Naive thymus-derived CD4-positive, alpha-beta T cell (primary cell): ENCODE measurements at places on chromosomes 3 and 15.
A peak's percentile ranks its signal among the peaks of the same experiment; 100 is the strongest.

DNA sequence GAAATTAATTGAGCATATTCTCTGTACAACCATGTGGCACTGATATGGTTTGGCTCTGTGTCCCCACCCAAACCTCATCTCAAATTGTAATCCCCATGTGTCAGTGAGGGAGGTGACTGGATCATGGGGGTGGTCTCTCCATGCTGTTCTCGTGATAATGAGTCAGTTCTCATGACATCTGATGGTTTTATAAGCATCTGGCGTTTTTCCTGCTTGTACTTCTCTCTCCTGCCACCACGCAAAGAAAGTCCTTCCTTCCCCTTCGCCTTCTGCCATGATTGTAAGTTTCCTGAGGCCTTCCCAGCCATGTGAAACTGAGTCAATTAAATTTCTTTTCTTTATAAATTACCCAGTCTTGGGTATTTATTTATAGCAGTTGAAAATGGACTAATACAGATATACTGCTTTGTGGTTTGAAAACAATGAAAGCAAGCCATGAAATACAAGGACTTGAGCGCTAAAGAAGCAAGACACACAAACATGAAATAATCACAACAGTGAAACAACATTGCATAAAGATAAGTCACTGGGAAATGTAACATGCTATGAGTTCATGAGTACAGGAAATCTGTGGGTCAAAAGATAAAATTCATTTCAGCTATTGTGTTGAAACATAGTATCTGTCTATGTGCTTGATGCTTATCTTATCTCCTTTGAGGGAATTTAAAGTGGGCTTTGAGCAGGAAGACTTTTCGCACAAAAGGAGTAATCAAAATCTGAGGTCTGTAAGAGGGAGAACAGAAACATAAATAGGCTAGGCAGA lies 288.7 kb downstream of the GBE1 start:
- no peak for DNase-seq

GRCh38 chr15:22963641-22964040 lies 16.5 kb downstream of the CYFIP1 start:
- DNase-seq: no peak

GRCh38 chr3:48016301-48016973 lies at the start of gene MAP4:
Gene MAP4, minus strand, starts transcription at chr3:48016416. Its CDS starts 17,556 bp downstream, at chr3:47998860.
- DNase-seq: no peak

DNA sequence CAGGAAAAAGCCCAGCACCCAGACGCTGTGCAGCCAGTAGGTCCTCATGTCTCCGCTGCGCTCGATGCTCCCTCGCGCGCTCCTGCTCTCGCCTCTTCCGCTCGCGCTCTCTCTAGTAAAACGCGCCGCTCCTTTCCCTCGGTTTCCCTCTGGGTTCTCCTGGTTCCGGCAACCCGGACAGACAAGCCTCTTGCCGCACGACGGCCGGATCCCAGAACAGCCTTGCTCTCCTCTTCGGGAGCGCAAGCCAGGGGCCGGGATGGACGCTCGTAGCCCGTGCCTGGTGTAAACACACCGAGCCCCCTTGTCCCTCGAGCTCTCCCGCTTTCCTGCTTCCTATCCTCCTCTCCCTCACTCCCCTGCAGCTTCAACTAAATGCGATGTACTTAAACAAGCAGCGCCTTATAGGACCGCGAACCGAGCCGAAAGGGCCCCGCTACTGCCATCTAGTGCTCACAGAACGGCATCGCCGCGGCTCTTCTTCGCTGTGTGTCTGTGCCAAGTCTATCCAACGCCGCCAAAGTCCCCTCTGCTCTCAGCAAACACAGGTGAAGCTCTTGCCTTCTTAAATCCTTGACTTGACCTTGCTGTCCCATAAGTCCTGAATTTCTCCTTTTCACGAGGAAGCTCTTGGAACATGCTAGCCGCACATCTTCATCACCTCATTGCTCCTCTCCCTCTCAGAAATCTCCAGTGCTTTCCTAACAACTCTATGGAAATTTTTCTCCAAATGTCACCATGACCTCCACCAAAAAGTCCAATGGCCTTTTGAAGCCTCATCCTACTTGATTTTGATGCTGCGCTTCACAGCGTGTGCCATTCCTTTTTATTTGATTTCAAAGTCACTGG lies 1037.2 kb downstream of the IGSF11 start:
- no peak for DNase-seq

- DNase-seq: peak; percentile 28
These were observed 4.5 kb downstream of the HEMK1 start for GRCh38 chr3:50573566-50574443.

GRCh38 chr15:96818861-96819260 lies 488.4 kb downstream of the NR2F2 start:
- no peak for DNase-seq

GRCh38 chr3:134618478-134619300 lies 32.1 kb downstream of the KY start:
- DNase-seq: no peak

- no peak for DNase-seq
These were observed 53.8 kb downstream of the CDCP1 start for GRCh38 chr3:45092132-45093031.

DNA sequence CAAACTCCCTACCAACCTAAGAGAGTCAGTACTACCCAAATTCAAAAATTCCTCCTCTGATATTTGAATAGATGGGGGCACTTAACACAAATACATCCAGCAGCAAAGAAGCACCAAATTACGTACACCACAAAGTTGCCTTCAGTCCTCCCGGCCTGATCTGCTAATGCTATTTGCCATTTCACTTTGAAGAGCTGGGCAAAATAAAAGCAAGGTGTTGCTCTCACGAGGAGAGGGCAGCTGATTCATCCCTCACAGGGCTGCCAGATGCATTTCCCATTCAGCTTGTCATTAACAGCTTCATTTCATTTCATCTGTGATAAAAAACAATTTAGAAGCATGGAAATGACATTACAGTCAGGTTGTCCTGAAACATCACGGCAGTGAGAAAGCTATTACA lies 283.4 kb upstream of the VEPH1 start:
- DNase-seq: no peak

DNA sequence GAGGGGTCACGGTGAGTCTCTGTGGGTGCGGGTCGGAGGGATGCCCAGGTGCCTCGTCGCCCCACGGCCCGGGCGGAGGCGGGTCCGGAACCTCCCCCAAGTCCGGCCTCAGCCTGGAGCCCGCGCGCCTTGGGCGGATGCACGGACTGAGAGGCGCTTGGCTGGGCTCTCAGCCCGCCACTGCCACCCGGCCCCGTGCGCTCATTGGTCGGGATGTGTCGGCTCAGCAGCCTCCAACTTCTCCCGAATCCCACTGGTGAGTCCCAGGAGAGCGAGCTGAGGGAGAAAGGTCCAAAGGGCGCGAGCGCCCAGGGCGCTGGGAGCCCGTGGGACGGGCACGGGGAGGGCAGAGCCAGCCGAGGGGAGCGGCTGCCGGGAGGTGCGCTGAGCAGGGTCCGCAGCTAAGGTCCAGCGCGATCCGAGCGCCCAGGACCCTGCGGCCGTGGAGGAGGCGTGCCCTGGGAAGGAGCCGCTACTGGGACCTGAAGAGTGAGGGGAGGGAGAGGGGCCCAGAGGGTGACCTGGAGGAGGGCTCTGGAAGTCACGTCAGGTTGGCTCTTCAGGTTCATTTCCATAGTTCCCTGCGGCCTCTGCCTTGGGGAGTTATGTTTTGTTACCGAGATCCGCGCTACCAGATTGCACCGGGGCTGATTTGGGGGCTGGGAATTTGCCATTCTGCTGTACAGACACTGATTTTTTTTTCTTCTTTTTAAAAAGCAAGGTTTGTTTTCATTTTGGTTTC lies at the start of gene MME:
Gene MME (plus strand): TSS at position 574 of the 742 bp plus-strand sequence. CDS start 3,849 bp downstream, outside the sequence.
- DNase-seq: no peak

DNA sequence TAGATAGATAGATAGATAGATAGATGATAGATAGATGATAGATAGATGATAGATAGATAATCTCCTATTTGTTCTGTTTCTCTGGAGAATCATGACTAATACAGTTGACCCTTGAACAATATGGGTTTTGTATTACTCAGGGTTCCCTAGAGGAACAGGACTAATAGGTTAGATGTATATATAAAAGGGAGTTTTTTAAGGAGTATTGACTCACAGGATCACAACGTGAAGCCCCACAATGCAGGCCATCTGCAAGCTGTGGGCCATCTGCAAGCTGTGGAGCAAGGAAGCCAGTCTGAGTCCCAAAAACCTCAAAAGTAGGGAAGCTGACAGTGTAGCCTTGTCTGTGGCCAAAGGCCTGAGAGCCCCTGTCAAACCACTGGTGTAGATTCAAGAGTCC lies 67.6 kb downstream of the PYDC2 start:
- no peak for DNase-seq

- no peak for DNase-seq
These were observed 23.4 kb downstream of the WHAMM start for GRCh38 chr15:82832601-82833361.

DNA sequence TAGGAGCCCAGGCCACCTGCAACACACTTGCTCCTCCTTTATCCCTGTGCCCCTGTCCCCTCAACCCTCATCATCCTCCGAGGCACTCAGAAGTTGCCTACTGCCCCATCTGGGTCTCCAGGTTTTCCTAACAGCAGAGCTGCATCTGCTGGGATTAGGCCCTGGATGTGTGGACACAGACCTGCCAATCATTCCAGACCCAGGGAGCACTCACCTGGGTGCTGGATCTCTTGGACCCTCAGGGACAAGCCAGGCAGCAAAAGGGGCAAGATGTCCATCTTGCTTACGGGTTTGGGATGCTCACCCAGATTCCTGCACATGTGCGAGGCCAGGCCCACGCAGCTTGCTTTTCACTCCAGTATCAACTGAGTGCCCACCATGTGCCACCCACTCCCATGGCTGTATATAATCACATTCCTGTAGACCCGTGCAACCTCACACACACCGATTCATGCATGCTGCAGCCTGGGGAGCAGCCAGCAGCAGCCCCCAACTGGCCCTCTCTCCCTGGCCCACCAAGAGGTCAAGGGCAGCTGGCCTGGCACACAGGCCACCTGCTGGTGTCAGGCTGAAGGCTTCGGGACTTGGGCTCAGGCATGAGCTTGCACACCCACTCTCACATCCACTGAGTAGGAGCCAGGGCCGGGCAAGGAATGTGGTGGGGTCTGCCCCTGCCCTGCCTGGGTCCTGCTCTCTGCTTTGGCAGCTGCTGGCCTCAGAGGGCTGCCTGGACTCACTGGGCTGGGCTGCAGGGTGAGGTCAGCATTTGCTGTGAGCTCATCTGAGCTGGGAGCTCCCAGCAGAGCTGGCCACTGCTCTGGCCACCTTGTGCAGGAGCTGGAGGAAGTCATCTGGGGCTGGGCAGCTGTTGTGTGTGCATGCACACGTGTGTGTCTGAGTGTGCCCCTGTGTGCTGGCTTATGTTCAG lies 14.9 kb downstream of the PRKCD start:
- DNase-seq: no peak

- DNase-seq: no peak
These were observed 14.3 kb downstream of the EEFSEC start for GRCh38 chr3:128167646-128167972.

- DNase-seq: no peak
These were observed 4.2 kb downstream of the B3GALNT1 start for GRCh38 chr3:161100994-161101393.

- no peak for DNase-seq
These were observed 92.8 kb downstream of the TBL1XR1 start for GRCh38 chr3:177104299-177104992.

DNA sequence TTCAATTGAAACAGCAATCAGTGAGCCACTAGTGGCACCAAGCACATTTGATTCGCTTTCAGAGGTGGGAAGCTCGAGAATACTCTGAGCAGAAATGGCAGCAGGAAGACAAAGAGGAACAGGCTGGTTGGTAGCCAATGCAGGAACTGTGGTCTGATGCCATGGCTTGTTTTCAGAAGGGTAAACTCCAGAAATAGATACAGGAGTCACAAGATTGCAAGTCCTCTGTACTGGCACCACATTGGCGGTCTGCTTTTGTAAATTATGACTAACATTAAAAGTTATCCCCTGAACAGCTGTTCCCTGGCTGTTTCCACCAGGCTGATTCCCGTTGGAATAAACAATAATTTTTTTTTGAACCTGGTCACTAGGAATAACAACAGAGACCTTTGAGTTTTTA lies 35.5 kb downstream of the USF3 start:
- no peak for DNase-seq

- peak; percentile 57 for DNase-seq
These were observed 57.8 kb upstream of the RYK start for GRCh38 chr3:134308350-134308891.

DNA sequence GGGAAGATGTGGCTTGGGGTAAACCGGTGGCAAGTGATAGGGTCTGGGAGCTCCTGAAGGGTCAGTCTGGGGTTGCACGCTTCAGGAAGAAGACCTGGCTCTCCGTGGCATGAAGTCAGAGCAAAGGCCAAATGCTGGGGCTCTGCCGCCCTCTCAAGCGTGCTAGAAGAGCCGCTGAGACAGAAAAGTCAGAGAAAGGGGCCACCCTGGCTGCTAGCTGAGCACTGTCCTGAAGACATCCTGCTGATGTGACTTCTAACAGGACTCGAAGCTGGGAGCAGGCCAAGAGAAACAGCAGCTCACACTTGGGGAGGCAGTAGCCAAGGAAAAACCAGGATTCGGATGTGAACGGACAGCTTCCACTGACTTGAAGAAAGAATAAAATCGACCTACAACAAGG lies 270.4 kb downstream of the OCA2 start:
- DNase-seq: no peak

GRCh38 chr3:44880284-44880683 lies 5.9 kb downstream of the TGM4 start:
- DNase-seq: no peak

- DNase-seq: no peak
These were observed 35.3 kb downstream of the ABHD17C start for GRCh38 chr15:80730387-80730786.

GRCh38 chr3:10783360-10784351 lies 32.4 kb upstream of the SLC6A11 start:
- DNase-seq: peak; percentile 5

- no peak for DNase-seq
These were observed 34.1 kb upstream of the HACD2 start for GRCh38 chr3:123618768-123619484.

DNA sequence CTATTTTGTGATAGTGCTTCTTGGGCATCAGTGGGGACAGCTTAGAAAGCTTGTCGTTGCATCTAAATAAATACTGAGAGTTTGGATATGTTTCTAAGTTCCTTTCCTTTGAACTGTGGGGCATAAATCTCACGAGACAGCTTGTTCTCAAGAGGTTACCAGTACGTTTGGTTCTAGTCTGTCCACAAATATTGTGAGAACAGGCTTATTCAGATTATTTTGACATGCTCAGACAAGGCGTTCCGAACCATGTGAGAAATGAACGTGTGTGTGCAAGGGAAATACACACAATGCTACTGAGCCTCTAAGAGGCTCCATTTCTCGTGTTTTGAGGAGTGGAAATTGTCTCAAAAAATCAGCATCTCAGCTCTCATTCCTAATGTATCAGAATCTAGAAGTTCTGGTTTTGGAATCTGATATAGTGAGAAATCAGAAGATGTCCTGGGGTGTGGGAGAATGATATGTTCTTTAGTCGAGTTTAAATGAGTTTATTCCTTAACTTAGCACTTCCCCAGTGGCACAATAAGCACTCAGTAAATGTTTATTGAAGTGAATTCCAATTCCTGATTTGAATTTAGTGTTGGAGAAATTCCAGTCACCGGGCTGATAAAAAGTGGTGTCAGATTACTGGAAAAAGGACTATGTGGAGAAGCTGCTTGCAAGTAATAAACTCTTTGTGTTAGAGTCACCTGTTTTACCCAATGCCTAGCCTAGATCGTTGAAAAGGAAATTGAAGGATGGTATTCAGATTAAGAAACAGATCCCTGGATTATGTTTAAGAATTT lies 481.5 kb downstream of the LPP start:
- DNase-seq: no peak
